ENCODE measurements at places on chromosomes 11 and 22. TPM values are rescaled to one million over a fixed set of nuclear protein-coding genes. Genes with fewer than 3 reads are reported as not detected.

DNA sequence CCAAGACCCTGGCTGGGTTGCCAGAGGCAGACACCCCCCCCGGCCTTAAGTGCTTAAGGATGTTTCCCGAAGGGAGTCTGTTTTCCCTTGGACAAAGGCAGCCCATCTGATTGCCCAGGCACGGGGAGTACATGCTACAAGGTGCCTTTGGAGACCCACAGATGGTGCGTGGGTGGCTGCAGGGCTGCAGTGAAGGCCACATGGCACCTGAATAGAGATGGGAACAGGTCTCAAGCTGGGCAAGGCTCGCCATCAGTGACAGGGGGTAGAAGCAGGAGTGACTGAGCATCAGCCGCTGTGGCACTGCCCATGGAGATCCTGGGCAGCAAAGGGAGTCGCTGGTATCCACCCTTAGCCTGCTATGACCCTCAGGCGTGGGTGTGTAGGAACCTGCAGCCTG is 2.4 kb downstream of the RTL6 start:
- DNase-seq = no peak

DNA sequence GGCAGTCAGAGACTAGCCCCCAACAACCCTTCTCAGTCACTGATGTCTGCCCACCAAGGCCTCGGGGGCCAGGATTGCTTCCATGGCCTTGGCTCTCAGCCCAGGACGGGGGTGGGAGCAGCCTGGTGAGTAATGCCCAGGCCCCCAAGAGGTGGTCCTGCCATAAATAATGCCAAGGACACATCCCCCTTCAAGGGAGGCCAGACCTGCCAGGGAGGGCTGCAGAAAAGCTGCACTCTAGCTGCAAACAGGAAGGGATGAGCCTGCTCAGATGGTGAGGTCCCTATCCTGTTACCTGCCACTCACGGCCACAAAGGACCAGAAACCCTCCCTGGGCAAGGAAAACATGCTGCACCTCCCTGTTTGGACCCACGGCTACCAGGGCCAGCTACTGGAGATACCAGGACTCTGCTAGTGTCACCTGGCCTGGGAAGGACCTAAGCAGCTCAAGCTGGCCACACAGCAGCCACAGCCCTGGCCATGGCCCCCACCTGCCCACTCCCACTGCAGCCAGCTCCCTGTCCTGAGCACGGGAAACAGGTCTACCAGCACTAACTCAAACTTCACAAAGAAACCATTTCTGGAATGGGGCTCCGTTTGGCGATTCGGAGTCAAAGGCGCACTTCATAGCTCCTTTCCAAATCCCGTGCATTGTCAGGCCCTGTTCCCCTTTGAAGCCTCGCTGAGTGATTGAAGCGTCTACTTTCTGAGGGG is 12.1 kb downstream of the GNB1L start:
- DNase-seq = no peak

DNA sequence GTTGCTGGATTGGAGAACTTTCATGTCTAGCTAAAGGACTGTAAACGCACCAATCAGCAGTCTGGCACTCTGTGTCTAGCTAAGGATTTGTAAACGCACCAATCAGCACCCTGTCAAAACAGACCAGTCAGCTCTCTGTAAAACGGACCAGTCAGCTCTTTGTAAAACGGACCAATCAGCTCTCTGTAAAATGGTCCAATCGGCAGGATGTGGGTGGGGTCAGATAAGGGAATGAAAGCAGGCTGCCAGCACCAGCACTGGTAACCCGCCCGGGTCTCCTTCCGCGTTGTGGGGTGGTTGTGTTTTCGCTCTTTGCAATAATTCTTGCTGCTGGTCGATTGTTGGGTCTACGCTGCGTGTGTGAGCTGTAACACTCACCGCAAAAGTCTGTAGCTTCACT is 11.3 kb downstream of the MYO18B start:
- DNase-seq = no peak

GRCh38 chr11:73520353-73521061 is 77.4 kb downstream of the FAM168A start:
- no peak for DNase-seq

- no peak for DNase-seq
These were observed 17.1 kb upstream of the SERPIND1 start for GRCh38 chr22:20756846-20757245.

DNA sequence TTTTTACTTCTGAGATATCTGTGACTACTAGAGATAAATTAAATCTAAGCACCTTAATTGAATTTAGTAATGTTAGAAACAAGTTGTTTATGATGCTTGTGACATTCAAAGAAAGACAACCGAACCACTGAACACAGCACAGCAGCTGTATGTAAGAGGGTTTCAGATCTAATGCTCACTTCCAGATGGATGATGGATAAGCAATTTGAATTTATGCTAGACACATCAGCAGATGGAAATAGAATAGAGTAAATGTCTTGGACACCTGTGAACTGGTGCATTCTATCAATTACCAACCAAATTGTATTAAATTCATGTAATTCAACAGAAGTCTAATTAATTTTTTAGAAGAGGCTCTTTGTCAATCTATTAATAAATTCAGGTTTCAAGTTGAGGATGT is 306.3 kb downstream of the CNTN5 start:
- DNase-seq = no peak

DNA sequence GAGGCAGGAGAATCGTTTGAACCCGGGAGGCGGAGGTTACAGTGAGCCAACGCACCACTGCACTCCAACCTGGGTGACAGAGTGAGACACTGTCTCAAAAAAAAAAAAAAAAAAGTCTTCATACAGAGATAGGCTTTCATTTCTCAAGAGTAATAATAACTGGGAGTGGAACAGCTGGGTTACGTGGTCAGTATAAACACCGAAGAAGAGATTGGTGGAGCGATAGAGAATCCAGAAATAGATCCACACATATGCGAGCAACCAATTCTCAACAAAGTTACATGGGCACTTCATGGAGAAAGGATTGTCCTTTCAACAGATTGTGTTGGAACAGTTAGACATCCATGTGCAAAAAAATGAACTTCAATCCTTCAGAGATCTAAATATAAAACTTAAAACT is 24.6 kb downstream of the ZBED4 start:
- DNase-seq = no peak

- peak; percentile 53 for DNase-seq
These were observed 36.0 kb upstream of the PACSIN2 start for GRCh38 chr22:43050995-43051394.

DNA sequence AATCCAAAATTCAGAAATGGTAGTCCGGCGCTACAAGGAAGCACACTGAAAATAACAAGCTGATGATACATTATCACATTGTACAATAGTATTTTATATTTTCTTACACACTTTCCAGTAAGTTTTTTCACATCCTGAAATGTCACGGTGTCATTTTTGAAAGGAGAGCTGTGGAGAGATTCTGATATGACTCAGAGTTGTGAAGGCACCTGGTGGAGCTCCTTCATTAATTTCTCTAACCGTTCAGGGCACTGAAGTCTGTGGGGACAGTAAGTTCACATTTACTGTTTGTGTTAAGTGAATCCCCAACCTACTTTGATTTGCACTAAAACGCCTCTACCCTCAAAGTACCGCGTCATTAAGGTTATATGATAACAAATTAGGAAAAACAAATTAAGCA is 13.3 kb downstream of the LDHAL6A start:
- no peak for DNase-seq

DNA sequence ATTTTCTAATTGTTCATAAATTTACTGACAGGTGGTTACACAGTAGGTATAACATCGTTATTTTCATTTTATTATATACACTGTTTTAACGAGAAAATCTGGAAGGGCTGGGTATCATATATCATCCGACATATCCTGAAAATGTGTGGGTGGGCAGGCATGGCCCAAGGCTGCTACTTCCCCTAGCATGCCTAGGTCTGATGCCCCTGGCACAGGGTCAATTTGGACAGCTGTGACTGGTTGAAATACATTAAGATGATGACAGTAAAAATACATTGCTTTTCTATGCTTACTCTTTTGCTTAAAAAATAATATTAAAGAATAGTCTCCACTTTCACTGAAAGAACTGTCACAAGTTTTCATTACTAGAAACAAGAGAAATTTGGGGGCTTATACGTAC is 908.8 kb downstream of the OPCML start:
- no peak for DNase-seq

DNA sequence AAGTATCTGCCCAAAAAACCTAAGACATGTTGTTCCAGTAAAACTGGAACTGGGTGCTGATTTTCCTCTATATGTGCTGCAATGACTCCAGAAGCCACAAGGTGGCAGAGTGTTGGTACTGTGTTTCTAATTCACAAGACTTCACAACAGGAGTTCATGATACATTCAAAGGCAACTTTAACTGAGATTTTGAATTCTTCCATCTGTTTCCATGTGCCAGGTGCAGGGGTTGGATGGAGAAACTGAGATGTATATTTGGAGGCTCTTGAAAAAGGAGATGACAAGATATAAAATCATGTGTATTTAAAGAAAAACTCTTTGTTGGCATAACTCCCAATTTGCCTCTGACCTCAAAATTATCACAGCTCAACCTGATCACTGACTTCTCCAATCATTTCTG is 1098.6 kb upstream of the CCDC90B start:
- DNase-seq = peak; percentile 59

GRCh38 chr11:122179961-122180834 is 64.2 kb upstream of the BLID start:
- DNase-seq = no peak

DNA sequence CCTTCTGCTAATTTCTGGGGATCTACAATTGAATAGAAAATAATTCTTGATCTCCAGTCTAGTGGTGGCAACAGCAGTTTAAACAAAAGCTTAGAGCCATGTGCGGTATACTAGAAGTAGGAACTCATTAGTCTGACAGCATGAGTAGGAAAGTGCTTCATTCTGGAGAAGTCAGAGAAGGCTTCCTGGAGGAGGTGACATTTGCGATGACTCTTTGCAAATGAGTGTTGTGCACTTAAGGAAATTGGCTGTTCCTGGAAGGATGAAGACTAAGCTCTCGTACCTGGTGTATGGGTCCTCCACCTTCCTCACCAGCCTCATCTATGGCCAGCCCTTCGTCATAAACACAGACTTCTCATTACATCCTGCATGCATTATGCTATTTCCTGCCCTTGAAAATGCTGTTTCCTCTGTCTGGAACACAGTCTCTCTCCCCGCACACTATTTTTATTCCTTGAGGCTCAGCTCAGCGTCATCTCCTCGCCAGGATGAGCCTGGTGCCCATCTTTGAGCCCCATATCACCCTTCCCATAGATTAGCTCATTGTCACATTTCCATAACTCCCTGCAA is 132.9 kb downstream of the PKNOX2 start:
- no peak for DNase-seq

DNA sequence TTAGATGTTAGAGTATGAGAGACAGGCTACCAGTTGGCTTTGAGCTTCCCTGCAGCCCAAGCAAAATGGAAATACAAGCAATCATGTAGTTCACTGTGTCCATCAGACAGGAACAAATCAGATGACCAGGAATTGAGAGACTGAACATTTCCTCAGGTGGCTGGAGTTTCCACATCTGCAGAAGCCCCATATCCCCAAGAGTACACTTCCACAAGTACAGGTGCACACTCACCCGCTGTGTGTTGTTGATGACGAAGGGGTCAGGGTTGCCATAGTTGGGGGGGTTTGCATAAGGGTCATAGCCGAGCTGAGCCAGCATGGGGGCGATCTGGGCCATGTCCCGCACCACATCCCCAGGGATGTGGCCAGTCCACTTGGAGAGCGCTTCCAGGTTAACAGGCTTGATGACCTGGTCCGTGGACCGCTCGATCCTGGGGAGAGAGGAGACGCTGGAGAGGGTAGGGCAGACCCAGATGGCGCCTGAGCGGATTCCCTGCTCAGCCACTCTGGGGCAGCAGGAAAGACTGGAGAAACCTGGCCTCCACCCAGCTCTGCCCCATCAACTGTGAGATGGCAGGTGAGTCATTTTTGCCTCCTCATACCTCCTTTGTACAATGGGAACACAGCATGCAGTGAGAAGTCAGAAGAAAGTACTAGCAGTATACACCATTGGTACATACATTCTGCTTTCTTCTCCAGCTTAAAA is 23.9 kb upstream of the TFIP11 start:
- DNase-seq = no peak

GRCh38 chr11:31687256-31687655 is 123.9 kb downstream of the PAX6 start:
- DNase-seq = no peak

GRCh38 chr11:128407962-128408361 is 179.4 kb downstream of the ETS1 start:
- DNase-seq = no peak

DNA sequence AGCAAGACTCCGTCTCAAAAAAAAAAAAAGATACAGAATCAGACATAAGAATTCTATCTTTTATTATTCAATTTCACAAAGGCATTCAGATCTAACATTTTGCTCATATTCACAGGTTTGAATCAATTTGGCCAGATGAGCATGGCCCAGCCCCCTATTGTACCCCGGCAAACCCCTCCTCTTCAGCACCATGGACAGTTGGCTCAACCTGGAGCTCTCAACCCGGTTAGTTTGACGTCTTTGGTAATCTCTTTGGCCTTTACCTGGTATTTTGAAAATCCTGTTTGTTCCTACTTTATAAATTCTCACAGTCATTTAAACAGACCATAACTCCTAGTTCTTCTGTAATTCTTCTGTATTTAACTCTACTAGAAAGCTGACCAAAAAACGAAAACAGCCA is 55.3 kb downstream of the EP300 start:
- DNase-seq = no peak

DNA sequence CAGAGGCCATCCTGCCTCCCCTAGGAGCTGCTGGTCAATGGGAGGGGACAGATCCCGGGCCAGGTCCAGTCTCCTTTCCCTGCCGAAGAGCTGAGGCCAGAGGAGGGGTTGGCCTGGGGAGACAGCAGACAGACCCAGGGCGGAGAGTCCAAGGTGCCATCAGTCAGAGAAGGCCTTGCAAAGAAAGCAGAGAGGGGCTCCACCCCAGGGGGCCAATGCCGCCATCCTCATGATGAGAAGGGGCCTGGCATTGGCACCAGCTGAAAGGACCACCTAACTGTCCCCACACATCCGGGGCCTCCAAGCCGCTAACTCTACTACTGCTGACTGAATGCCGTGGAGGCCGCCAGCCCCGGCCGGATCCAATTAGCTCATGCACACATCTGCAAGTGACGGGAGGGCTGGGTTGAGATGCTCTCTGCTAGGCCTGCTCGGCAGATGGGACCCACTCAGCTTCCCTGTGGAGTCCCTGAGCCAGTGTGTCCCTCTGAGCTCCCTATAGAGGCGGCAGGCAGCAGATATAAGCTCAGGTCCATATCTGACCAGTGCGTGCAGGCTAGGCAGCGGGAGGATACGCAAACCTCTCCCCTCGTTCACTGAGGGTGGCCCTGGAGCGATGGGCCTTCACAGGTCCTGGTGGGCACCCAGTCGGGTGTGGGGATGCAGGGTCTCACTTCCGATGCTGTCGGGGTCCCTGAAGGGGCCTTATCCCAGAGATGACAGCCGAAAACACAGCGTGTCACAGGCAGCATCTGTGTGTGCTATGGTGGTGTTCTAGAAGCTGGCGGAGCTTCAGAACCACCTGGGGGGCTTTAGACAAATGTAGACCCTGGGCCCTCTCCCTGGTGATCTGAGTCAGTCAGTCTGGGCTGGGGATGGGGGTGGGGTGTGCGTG is 183.9 kb downstream of the CTTN start:
- no peak for DNase-seq

- DNase-seq = no peak
These were observed 741 bp upstream of the NAV2 start for GRCh38 chr11:19711911-19712280.

The OR51B5 gene
- total RNA-seq = 15.1 TPM

The GGTLC3 gene
- not detected for total RNA-seq

The MSANTD2 gene
- 6.7 TPM for total RNA-seq

The CSF2RB gene
- total RNA-seq = not detected

The IGF2 gene
- 0.27 TPM for total RNA-seq

The BEST1 gene
- 47.8 TPM for total RNA-seq

The TIGD3 gene
- 0.88 TPM for total RNA-seq

The MYRF gene
- 1.7 TPM for total RNA-seq

The OR6Q1 gene
- not detected for total RNA-seq

The DDI1 gene
- total RNA-seq = not detected

The KCNJ1 gene
- total RNA-seq = not detected

The CAPRIN1 gene
- 176 TPM for total RNA-seq
